SIG-M5 (cell line): ENCODE measurements at places on chromosomes 5 and 9.

DNA sequence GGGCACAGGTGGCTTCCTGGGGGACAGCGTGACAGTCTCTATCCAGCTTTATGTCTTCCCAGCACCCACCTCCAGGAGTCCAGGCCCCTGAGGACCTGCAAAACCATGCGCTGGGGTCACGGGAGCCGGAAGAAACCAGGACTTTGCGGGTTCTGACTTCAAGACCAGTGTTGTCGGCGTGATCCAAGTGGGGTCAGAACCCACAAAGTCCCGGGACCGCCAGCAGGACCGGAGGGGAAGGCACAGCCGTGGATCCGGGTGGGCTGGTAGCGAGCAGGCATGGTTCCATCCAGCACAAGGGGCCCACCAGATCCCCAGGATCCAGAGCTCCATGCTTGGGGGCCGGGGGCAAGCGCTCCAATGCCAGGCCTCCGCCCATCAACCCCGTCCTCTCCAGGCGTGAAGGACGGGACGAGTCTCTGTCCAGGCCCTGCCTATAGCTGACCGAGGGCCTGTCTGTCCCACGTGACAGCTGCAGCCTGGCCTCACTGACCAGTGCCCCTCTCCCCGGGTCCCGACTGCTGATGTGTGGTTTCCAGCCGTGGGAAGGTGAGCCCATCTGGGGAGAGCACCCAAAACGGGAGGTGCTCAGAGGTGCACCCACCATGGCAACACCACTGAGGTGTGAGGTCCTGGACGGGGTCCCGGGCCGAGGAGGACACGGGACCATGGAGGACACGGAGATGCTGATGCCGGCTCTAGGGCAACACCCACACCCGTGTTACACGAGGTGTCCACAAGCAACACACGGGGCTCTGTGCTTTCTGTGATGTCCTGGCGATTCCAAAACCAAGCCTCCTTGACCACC is 48.9 kb downstream of the SLC12A7 start:
- DNase-seq: no peak

DNA sequence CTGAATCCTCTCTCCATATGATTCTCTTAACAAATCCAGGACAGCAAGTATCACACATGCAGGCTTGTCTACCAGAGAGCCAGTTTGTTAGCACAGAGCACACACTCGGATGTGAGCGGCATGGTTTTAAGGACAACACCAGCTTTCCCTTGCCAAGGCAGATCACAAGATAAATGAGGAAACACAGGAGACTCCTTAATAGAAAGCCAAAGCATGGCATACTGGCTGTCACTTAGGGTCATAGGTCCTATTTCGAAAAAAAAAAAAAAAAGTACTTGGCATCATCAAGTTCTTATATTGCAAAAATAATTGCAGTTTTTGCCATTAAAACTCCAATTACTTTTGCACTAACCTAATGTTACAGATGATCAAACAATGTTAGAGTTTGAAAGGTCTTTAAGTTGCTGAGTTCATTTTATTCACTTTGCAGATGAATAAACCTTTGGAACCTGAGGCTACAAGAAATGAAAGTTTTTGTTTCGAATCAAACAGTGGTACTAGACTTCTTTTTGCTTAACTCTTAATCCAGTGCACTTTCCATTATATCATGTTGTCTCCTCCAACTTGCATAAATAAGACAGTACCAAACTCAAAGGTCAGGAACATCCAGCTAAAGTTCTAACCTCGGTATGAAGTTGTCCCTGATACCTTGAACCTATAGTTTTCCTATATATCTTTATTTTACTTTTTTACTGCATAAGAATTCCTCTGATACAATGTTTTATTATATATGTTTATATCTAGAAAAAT is 138.5 kb downstream of the MPDZ start:
- DNase-seq: no peak

GRCh38 chr5:171418316-171418981 is 998 bp upstream of the FGF18 start:
- DNase-seq: no peak

DNA sequence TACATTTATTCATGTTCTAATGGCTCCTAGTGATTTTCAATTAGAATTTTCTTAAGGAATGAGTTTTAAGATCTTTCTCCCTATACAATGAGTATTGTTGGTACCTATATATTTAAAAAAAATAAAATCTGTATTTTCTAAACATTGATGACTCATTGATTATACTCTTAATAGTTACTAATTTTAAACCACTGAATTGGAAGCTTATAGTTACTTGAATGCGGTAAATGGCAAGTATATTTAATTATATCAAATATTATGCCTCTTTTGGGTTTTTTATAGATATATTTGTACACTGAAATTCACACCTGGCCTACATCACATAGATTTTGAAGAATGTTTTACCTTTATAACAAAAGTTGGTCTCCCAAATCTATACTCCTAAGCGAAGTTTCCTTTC is 38.9 kb upstream of the ALDH1A1 start:
- no peak for DNase-seq

- DNase-seq: no peak
Observed at GRCh38 chr5:43396762-43397304, 15.4 kb downstream of the CCL28 start.

GRCh38 chr5:56313596-56313995 is 80.5 kb upstream of the ANKRD55 start:
- DNase-seq: no peak

DNA sequence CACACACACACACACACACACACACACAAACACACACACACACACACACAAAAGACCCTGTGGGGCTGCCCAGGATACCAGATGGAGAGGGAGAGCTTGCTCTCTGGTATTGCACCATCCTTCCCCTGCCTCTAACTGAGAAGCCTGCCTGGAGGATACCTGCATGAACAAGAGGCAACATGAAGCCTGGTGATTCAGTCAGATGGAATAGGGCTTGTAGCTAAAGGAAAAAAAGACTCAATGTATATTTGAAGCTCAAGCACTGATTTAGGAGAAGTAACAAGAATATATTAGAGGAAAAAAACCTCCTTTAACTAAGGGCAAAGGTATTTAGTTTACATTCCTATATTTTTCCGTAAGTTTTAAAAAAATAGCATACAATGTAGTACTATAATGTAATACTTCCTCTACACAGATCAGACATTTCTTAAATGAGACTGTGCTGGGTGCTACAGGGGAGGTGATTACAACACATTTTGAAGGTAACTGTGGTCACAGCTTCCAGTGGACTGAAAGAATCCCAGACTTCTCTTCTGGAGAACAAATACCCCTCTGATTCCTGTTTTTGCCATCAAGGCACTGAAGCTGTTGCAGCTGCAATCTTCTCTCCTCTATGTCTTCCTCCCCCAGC is 169.3 kb downstream of the DCP2 start:
- no peak for DNase-seq

GRCh38 chr9:91939978-91940377 is 10.1 kb downstream of the ROR2 start:
- no peak for DNase-seq

DNA sequence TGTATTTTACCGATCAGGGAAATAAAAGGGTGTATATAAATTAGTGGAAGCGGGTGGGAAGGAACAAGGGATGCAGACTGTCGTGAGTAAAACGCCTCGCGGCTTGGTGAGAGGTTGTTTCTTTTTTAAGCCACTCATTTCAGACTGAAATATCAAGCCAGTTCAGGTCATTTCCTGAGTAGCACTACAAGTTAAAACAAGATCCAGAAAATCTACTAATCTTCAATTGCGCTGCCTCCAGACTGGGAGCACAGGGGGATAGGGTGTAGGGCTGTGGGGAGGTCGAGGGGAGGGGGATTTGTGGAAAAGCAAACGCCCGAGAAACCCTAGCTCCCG is 140.8 kb downstream of the TSSK1B start:
- no peak for DNase-seq

DNA sequence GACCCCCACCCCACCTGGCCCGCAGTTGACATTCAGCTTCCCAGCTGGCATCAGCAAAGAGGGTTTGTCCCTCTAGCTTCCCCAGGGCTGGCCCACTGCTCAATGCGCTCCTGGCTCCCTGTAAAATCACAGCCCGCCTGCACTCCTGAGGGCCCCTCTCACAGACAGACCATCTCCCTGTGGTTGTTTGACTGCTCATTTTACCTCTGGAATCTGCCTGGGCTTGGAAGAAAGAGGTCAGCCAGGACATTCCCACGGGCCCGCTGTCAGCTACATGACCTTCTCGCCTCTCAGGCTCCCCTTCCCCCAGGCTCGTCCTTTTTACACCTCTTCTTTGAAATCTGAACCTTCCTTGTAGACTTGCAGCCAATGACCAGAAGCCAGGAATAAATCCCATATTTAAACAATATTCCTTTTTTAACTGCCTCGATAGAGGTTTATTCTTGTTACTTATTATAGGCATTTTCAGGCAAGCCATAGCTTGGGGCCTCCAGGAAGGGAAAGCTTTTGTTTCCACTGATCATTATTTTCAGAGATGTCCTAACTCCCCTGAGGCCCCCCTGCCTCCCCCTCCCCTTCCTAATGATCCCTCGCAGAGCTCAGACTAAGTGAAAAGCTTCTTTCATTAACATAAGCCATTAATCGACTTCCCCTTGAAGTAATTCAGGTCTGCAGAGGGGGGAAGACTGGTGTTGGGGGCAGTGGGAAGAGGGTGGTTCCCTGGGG is 76.3 kb upstream of the IQGAP2 start:
- DNase-seq: no peak

DNA sequence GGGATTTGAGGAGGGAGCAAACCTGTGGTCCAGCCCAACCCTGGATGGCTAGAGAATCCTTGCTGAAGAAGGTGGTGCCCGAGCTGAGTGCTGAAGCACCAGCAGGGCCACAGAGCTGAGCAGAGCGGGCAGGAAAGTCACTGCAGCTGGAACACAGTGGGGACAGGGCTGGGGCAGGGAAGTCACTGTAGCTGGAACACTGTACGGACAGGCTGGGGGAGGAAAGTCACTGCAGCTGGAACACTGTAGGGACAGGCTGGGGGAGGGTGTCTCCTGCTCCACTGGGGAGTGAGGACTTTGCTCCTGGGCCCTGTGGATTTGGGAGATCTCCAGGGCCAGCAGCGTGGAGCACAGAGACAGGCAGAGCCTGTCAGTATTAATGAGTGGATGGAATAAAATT is 9.0 kb upstream of the SUSD3 start:
- no peak for DNase-seq

- DNase-seq: no peak
Observed at GRCh38 chr9:80059979-80060378, 488.2 kb downstream of the TLE4 start.

DNA sequence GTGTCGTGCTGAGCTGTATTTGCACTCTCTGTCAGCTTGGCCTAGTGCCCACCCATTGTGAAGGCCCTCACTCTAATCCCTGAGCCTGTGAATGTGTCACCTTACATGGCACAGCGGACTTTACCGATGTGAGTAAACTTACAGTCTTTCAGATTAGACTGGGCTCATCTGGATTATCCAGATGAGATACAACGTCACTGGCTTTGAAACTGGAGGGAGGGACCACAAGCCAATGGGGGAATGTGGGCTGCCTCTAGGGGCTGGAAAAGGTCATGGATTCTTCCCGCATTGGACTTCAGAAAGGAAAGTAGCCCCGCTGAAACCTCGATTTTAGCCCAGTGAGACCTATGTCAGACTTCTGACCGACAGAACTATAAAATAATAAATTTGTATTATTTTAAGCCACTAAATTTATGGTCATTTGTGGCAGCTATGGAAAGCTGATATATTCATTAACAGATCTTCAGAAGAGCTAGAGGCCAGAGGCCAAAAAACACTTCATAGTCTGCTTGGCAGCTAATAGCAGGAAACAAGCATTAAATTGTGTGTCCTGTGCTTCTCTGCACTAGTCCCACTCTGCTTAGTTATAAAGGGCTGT is 139.0 kb upstream of the GAS1 start:
- no peak for DNase-seq

DNA sequence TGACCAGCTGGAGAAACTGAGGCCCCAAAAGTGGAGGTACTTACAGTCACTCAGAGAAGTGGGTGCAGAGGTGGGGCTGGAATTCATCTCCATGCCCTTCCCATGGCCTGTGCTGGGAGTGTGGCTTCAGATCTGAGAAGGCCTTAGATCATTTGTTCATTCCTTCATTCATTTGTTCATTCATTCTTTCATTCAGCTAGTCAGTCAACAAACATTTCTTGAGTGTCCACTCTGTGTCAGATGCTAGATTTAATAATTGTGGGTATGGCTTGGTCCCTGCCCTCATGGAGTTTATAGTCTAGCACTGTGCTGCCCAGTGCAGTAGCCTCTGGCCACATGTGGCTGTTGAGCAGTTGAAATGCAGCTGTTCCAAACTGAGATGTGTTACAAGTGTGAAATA is 19.0 kb upstream of the CRB2 start:
- no peak for DNase-seq

DNA sequence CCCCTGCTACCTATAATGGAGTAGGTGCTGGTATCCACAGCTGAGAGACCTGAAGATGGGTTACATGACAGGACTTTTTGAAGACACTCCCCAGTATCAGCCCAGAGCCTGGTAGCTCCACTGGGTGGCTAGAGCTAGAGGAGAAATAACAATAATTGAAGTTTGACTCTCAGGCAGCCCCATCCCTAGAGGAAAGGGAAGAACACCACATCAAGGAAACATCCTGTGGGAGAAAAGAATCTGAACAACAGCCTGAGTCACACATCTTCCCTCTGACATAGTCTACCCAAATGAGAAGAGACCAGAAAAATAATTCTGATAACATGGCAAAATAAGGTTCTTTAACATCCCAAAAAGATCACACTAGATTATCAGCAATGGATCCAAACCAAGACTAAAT is 432.1 kb downstream of the CDH18 start:
- no peak for DNase-seq

DNA sequence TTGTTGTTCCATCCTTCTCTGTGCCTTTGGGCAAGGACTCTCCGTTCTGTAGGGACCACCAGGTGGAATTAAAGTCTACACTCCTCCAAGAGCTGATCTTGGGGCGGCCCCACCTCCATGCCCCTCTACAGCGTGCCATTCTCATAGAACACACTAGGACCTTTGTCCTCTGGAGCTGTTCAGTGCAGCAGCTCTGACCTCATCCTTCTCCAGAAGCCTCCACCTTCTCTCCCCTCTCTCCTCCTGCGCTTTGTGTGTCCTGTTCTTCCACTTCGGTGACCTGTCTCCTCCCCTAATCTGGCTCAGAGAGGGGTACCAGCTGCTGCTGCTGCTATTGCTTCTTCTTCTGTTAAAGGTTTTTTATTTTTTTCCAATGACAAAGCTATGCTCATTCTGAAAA is 1.8 kb upstream of the MACROH2A1 start:
- no peak for DNase-seq

GRCh38 chr9:114538241-114538640 is 33.0 kb upstream of the WHRN start:
- DNase-seq: no peak

GRCh38 chr9:105114964-105115728 is 129.3 kb upstream of the SLC44A1 start:
- DNase-seq: peak; percentile 43

GRCh38 chr5:137822158-137822764 is 45.4 kb upstream of the MYOT start:
- no peak for DNase-seq

DNA sequence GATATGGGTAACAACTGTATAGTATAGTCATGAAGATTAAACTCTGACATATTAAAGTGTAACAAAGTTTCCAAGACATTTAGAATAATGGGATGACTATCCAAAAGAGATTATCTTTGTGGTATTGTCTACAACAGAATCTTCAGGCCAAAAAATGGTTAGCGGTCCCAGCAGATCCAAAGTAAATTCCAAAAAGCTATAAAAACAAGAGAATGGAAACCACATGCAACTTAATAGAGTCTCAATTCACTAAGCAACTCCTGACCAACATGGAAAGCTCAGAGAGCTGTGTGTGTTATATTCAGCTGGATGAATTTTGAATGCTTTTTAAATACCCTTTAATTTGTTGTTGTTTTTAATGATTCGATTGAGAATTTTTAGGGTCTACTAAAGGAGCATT is 688.2 kb downstream of the CETN3 start:
- DNase-seq: no peak
